ENCODE measurements at places on chromosomes 1 and 21.

- peak; percentile 46 for DNase-seq
Observed at GRCh38 chr21:45109831-45110492, 35.6 kb downstream of the ADARB1 start.

GRCh38 chr1:24275510-24275909 lies 43.6 kb upstream of the GRHL3 start:
- DNase-seq = no peak

DNA sequence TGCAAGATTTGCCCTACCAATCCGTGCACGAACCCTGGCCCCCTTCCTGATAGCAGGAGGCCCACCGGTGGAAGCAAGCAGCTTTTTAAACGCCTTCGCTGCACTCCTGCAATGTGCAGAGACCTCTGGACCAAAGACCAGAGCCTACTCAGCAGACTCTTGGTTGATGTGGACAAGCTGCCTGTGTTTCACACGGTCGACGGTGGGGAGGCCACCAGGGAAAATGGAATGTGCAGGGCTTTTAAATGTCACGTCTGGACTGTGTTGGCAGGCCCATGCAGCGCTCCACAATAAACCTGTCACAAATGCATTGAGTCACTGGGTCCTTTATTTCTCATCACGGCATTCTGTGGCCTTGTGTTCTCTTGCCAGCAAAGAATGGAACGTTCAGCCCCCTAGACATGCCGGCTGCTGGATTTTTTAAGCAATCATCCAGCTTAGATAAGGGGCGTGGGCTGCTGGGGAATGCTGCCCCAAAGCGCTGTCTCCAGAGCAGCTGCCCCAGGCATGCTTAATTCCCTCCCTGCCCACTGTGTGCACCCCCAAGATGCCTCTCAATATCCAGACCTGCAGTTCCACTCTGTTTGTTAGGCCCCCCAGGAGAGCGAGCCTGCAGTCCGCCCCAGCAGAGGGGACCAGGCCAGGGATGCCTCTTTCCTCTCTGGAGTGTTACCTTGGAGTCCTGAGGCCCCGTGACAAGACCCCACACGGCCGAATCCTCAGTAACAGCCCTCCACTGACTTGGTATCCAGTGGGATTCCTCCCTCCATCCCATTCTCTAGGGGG lies 71.3 kb downstream of the ATP5PO start:
- no peak for DNase-seq

DNA sequence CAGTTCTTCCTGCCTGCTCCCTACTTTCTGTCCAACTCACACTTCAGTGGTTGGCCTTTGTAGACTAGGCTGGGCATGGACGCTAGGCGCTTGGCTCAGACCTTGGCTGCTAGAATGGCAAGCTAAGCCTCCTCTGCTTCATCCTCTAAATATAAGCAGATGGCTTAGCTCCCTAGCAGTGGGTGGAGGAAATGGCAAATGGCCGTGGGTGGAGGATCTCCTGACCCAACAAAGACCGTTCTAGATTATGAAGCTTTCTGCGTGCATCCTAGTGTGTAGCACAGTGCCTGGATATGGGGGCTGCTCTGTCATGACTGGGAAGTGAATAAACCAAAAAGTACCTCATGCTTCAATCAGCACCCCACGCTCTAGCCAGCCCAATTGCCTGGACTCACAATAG lies 10.4 kb upstream of the ETV3L start:
- DNase-seq = no peak

DNA sequence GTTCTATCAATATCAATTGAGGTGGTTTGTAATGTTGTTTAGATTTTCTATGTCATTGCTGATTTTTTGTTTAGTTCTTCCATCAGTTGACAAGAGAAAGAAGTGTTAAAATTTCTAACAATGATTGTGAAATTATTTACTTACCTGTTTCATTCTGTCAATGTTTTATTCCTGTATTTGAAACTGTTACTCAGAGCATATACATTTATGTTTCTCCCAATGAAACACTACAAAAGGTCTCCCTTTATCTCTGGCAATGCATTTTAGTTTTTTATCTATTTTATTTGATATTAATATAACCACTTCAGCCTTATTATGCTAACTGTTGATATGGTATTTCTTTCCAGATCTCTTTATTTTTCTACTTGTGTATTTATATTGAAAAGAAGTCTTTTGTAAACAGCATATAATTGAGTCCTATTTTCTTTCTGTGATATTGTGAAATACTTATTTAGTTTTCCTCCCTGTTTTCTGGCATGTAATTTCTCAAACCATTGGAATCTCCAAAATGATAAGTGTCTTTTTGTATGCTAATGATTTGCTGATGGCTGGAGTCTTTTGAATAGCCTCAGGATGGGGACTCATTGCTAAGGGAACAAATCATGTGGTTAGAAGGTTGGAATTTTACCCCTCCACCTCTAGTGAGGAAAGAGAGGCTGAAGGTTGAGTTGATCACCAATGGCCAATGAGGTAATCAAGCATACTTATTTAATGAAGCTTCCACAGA lies 122.0 kb downstream of the ADSS2 start:
- no peak for DNase-seq

- no peak for DNase-seq
Observed at GRCh38 chr1:33219886-33220661, 36.2 kb upstream of the ZNF362 start.

DNA sequence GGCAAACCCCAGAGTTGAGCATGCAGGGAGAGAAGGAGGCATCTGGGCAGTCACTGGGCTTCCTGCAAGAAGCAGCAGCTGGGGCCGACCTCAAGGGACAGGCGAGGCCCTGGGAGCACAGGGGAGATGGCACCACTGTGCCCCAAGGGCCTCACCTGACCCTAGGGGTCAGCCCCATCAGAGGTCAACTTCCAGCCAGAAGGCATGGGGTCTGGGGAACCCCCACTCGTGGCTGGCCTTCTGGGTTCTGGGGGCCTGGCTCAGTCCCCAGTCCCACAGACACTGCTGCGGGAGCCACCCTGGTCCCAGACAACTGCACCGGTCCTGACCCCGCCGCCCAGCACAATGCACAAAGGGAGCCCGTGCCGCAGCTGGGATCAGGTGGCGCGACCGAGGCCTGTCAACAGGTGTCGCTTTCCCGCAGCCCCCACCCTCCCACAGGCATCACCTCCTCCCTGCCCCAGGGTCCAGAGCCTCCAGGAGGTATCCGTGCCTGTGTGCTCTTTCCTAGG lies 6.2 kb downstream of the WNT9A start:
- DNase-seq = no peak

DNA sequence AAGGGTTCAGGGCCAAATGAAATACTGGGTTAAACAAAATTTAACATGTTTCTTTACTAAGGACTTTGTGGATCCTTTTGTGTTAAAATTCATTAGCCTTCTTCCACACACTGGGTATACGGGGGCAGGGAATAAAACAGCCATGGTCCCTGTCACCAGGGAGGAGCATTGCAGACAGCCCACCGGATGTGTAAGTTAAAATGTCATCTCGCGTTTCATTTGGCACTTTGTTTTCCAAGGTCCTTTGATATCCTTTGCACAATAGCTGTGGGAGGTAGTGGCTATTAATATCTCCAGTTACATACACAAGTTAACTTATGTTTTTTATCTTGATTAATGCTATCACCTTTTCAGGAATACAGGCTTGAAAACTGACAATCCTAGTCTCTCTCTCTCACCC lies 172.7 kb downstream of the BARHL2 start:
- DNase-seq = no peak

DNA sequence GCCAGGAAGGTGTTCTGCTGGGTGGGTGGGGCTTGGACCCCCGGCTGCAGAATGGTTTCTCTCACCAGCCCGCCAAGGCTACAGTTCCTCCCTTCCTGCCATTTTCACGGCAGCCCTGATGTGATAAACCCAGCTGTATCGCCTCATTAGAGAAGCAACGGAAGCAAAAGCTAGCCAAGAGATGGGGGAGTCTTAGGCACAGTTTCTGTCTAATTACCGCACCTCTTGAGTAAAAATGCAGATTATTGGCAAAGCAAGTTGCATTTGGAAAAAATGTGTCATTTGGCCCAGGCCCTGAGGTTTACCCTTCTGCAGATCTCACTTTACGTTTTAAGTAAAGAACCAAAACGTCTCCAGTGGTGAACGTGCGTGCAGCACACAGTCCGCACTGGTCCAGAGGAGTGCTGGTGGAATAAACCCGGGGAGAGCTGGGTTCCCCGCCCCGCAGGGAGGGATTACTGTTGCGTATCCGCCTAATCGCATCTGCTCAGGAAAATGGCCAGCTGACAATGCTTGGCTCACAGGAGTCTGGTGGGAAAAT lies 109.9 kb downstream of the GALNT2 start:
- no peak for DNase-seq

DNA sequence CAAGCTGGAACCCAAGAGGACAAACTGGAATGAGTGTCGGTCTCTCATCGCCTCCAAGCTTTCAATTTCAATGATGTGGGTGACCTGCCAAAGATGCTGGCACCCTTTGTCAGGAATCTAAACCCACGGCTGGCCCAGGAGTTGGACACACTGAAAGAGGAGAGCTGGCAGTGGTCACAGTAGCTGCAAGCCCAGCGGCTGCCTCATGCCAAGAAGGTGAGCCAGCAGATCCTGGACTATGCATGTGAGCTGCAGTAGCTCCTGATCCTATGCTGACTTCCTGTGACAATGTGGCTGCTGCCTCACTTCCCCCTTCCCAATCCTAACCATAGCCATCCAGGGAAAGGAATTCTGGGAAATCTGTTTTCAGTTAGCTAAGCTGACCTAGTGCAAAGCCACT lies 117.0 kb upstream of the VAV3 start:
- DNase-seq = no peak

DNA sequence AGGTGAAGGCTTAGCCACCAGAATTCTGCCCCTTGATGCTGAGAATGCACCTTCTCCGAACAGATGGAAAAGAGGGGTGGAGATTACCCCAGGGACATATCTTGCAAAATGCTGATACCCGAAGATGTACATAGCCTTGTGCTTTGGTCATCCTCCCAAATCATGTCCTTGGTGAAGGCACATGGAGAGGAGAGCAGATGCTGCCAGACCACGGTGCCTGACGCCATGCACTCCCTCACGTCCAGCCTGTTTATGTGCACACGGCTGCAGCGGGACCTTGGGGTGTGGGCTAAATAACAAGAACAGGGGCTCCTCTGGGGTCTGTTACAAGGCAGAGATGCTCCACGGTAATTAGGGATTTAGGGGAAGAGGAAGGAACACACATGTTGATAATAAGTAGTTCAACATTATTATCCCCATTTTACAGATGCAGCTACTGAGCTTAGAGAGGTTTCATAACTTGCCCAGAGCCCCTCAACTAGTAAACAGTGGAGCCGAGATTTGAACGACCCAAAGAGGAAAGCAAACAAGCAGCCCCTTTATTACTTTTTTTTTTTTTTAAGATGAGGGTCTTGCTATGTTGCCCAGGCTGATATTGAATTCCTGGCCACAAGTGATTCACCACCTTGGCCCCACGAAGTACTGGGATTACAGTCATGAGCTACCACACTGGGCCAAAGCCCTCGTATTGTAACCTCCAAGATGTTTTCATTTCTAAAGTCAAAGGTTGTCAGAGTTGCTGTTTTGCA lies 12.9 kb downstream of the EPHX1 start:
- DNase-seq = no peak

GRCh38 chr1:150477320-150477719 lies 9.9 kb upstream of the TARS2 start:
- DNase-seq = no peak

GRCh38 chr1:240663169-240663879 lies 51.4 kb upstream of the GREM2 start:
- no peak for DNase-seq

DNA sequence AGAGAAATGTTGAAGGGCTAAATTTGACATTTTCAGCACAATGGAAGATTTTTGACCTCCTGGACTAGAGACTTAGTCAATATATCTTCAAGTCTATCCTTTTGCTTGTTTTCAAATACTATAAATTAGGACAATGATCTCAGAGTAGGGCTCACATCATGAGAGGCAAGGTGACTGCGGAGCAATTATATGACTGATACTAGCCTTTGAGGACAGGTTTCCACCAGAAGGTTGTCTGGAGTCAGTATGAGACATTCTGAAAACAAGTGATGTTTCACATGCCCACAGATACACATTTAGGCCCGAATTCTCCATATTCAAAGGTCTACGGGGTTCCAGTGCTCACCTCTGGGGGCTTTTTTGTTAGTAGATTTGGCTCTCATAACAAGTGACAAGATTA lies 142.3 kb upstream of the SAMSN1 start:
- DNase-seq = no peak

- no peak for DNase-seq
Observed at GRCh38 chr1:209720826-209721225, 16.2 kb downstream of the HSD11B1 start.

DNA sequence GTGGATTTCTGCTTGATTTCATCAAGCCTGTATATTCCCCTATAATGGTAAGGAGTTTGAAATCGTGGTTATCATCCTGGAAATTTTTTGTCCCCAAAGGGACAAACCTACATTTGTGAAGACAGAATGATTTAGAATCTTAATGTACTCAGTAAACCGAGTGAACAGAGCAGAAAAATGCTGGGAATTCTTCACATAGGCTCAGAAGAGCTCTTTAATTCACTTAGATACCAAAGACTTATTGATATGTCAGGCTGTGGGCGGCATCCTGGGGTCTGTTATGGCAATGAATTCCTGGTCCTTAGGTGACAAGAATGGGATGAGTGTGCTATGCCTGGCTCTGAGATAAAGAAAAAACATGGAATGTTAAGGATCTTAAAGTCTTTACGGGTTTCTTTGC lies 74.9 kb downstream of the ROR1 start:
- DNase-seq = no peak

GRCh38 chr1:114896795-114897194 lies 42.1 kb downstream of the SYCP1 start:
- DNase-seq = no peak

DNA sequence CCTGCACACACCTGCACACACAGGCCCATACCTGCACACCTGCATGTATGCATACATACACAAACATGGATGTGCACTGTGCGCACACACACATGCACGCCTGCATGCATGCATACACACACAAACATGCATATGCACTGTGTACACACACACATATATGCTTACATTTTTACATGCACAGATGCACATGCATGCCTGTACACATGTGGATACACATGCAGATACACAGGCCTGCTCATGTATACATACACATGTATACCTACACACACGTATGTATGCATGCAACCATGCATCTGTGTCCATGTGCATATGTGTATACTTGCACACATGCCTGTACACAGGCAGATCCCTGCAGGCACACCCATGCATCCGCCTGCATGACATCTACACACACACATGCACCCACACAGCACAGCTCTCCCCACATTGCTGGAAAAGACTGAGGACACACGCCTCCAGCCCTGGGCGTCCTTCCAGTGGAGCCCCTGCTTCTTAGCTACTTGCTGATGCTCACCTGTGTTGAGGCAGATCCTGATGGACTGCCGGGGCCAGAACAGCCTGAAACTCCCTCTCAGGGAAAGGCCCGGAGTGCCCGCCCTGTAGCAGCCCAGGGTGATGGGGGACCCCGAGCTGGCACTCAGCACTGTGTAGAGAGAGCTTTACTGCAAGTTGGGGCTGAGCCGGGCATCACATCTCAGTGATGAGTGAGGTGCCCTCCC lies 28.6 kb downstream of the KRTAP10-1 start:
- no peak for DNase-seq

DNA sequence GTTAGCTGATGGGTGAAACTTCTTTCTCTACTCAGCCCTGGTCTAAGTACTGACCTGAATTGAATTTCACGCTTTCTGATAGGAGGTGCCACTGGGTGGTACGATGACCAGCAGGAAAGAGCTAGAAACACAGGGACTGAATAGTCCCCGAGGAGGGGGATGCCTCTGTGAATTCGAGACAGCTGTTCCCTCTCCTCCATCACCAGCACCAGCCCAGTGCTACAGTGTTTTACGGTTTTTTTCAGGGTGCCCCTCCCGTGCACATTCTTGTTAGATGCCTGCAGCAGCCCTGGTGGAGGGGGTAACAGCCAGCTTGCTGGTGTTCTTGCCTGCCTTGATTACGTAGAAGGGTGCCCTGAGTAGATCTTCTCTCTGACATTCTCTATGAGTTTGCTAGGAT lies 7.1 kb downstream of the HUNK start:
- DNase-seq = no peak
